ENCODE measurements at places on chromosomes 12 and 14.

GRCh38 chr14:86723254-86723624 is 1193.3 kb downstream of the FLRT2 start:
- no peak for DNase-seq

GRCh38 chr14:91153360-91153759 is 39.5 kb downstream of the DGLUCY start:
- no peak for DNase-seq

GRCh38 chr12:28303192-28303591 is 112.9 kb downstream of the CCDC91 start:
- DNase-seq: no peak

GRCh38 chr12:128702371-128702770 is 121.4 kb downstream of the SLC15A4 start:
- peak; percentile 29 for DNase-seq

DNA sequence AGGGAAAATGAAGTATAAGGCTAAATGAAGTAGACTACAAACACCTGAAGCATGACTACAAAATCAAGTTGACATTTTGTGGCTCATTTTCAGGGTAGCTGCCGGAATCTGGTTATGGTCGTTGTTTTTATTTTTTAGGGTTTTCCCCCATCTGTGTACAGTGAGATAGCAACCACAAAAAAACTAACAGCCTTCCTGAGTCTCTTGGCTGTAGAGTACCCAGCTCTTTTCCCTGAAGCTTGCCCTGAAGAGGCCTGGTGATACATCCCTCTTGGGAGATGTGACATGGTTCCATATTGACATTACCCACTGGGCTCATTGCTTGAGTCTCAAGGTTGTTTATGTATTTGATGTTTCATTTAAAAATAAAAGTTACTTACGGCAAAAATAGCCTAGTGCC is 424.0 kb downstream of the ZFP36L1 start:
- DNase-seq: no peak

DNA sequence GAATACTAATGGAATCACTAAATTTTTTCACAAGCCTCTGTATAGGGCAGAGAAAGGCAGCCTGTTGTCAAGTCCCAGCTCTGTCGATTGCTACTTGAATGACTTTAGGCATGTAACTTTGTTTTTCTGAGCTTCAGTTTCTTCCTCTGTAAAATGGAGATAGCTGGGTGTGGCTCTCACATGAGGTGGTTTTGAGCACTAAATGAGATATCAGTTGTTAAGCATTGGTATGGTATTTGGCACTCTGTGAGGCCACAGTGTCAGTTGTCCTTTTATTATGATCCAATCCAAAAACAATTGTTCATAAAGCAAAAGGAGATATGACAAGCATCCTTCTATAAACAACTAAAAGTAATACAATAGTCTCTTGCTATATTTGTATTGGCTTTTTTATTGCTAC is 120.6 kb downstream of the DUSP6 start:
- no peak for DNase-seq

- no peak for DNase-seq
Observed at GRCh38 chr14:104681689-104682074, 7.7 kb upstream of the INF2 start.

DNA sequence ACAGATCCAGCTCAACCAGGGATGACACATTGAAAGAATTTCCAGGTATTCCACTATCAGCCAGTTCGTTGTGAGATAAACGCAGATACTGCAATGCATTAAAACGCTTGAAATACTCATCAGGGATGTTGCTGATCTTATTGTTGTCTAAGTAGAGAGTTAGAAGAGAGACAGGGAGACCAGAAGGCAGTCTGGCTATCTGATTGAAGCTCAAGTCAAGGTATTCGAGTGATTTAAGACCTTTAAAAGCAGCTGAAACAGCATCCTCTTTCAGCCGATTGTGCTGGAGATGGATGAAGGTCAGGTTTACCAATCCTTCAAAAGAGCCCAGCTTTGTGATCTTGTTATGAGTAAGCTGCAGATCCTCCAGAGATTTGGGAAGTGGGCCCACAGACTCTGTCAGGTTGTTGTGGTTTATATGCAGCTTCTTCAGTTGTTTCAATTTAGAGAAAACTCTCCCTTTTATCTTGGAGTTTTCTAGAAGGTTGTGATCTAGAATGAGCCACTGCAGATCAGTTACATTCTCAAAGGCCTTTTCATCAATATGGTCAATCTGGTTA is 3.0 kb downstream of the LUM start:
- DNase-seq: no peak

- DNase-seq: peak; percentile 16
Observed at GRCh38 chr12:130622803-130623202, 93.3 kb downstream of the RIMBP2 start.

DNA sequence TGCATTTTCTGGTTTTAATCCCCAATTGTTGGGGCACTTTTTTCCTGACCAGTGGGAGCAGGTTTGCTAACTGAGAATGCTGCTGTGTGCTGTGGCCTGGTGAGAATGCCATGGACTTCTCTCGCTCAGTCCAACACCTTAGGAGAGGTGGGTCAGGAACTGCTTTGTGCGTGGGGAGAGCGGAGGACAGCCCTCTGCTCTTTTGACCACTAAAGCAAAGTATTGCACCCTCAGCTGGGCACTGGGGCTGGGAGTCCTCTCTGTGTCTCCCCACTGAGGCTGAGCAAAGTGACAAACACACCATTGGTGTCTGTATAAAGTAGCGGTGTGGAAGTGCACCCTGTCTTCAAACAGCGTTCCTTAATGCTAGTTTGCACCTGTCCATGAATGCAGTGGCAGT is 136.2 kb downstream of the SAMD4A start:
- DNase-seq: no peak
